AG04450 (cell line): ENCODE measurements at places on chromosomes 11 and 22. TPM values are rescaled to one million over a fixed set of nuclear protein-coding genes. Genes with fewer than 3 reads are reported as not detected.

DNA sequence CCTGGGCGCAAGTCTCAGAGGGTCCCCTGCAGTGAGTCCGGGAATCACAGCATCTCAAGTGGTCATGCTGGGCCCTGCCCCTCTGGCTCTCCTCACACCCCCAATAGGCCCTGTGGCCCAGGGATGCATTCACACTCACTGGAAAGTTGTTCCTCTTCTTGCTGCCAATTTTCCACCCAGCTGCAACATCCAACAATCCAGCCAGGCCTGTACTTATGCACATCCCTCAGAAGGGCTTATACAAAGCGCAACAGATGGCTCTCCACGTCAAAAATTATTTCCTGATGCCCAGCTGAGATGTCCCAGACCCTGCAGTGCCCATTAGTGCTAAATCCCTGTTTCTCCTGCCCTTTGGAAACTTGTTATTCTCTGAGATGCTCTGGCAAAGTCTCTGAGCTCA lies 407.8 kb upstream of the NARS2 start:
- DNase-seq = no peak

GRCh38 chr22:47066616-47066905 lies 304.1 kb downstream of the TBC1D22A start:
- DNase-seq = no peak

DNA sequence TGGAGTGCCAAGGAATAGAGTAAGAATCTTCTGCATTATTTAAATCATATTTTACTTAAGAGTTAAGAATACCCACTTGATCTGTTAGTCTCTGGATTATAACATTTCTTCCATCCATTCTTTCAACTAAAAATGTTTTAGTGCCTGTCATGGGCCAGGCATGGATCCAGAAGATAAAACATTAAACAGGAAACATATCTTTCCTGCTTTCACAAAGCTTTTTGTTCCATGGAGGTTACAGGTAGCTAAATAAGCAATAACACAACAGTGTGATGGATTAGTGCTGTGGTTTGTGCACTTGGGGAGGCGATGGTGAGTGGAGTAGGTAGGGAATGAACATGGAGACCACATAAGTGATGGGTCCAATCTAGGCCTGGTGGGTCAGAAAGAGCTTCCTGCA lies 258.5 kb downstream of the DDX10 start:
- DNase-seq = no peak

- DNase-seq = no peak
These were observed 37.5 kb downstream of the MACROD1 start for GRCh38 chr11:64128255-64129006.

DNA sequence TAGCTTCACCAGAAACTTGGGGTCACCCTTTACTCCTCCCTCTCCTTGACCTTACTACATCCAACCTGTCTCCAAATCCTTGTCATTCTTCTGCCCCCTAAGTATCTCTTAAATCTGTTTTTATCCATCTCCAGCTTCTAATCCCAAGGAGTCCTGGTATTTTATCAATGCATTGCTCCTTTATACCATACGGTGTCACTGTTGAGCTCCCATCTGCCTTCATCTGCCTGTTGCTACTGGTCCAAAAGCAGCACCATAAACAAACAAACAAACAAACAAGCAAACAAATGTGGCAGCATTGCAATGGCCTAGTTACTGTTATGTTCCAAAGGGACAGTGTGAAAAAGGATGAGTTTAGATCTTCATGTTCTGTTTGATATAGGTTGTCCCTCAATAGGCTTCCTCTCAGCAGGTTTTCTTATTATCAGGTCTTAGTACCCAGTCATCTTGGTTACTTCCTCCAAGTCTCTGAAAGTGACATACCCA lies 34.2 kb downstream of the DNHD1 start:
- DNase-seq = no peak

DNA sequence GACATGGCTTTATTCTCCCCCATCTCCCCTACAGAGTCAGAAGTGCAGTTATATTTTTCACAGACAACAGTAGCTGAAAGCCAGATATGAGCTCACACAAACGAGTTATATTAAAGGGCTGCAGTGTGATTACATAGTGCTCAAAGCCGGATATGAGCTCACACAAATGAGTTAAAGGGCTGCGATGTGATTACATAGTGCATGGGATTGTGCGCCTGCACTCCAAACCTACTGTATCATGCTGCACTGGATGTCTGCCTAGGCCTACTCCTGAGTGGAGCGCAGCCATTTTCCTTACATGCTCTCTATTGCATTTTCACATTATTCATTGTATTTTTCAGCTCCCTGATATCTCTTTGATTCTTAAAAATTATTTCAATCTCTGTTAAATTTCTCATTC lies 414.6 kb upstream of the LARGE1 start:
- no peak for DNase-seq

RASGRP2 gene
- polyA plus RNA-seq = 0.16 and 0.43 TPM in 2 replicates

BRSK2 gene
- polyA plus RNA-seq = 0.11 and 0.12 TPM in 2 replicates

OR8G5 gene
- not detected in 2 replicates for polyA plus RNA-seq

HBG2 gene
- 2.0 and 2.2 TPM in 2 replicates for polyA plus RNA-seq

MS4A15 gene
- not detected in 2 replicates for polyA plus RNA-seq

SLC22A8 gene
- polyA plus RNA-seq = not detected in 2 replicates
